ENCODE measurements at places on chromosomes 6 and 20.
A peak's percentile ranks its signal among the peaks of the same experiment; 100 is the strongest.

GRCh38 chr6:115131709-115132490 lies 789.1 kb upstream of the HS3ST5 start:
- no peak for DNase-seq

DNA sequence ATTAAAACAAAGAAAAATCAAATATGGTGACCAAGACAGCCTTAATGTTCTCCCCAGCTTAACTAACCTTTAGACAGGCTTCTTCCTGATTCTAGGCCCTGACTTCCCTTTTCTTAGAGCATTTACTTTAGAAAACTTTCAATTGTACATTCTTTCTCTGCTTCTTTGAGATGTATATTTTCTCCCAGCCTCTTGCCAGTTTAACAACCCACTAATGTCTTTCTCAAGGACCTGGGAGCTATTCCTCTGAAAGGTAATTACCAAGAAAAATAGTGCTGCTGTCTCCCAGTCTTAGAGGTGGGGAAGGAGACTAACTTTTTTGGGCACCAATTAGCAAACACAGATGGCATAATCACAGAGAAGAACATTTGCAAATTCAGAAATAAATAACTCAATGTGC lies 62.8 kb upstream of the KCNQ5 start:
- DNase-seq = no peak

DNA sequence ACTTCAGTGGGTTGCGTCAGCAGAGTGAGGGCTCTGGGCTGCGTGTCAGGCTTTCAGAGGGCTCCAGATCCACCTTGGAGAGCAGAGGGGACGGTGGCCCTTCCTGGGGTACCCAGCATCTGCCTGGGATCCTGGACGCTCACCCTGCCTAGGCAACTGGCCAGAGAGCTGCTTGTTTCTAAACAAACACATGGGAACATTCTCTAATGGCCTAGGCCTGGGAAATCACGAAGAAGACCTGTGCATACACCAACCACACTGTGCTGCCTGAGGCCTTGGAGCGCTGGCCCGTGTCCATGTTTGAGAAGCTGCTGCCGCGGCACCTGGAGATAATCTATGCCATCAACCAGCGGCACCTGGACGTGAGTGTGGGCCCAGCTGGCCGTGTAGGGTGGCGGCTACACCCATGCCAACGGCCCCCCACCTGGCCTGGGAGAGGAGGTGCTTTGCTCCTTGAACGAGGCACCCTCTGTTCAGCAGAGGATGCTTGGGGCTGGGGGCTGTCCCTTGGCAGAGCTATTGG lies 32.2 kb downstream of the PYGB start:
- DNase-seq = no peak

GRCh38 chr20:18056174-18057100 lies 1.3 kb downstream of the OVOL2 start:
- DNase-seq = no peak

DNA sequence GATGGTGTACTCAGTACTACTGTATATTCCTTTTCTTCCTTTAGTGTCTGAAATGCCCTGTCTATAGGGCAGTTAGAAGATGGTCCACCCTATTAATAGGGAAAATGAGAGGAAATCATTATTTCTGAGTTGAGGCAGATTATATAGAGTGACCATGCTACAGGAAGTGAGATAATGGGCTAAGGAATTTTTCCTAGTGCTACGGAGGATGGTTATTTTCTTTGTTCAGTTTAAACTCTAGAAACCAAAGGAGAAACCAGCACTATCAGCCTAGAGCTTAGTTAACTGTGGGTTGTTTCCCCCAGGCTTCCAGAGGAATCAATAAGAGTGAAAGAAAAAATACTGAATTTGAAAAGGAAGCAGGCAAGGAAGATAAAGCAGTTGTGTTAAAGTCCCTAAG lies 474 bp downstream of the TSBP1 start:
- no peak for DNase-seq

- DNase-seq = no peak
These were observed 225.5 kb downstream of the BMP7 start for GRCh38 chr20:57040924-57041323.

- DNase-seq = no peak
These were observed 301.2 kb upstream of the BMP2 start for GRCh38 chr20:6466075-6466810.

- no peak for DNase-seq
These were observed at the start of gene PLTP for GRCh38 chr20:45911486-45912343. Gene PLTP, minus strand, starts transcription at chr20:45912155. Its CDS starts 703 bp downstream, at chr20:45911452.

GRCh38 chr6:149890629-149891045 lies 7.3 kb downstream of the RAET1E start:
- DNase-seq = no peak

- peak; percentile 44 for DNase-seq
These were observed 75.2 kb upstream of the GLP1R start for GRCh38 chr6:38973178-38974057.

DNA sequence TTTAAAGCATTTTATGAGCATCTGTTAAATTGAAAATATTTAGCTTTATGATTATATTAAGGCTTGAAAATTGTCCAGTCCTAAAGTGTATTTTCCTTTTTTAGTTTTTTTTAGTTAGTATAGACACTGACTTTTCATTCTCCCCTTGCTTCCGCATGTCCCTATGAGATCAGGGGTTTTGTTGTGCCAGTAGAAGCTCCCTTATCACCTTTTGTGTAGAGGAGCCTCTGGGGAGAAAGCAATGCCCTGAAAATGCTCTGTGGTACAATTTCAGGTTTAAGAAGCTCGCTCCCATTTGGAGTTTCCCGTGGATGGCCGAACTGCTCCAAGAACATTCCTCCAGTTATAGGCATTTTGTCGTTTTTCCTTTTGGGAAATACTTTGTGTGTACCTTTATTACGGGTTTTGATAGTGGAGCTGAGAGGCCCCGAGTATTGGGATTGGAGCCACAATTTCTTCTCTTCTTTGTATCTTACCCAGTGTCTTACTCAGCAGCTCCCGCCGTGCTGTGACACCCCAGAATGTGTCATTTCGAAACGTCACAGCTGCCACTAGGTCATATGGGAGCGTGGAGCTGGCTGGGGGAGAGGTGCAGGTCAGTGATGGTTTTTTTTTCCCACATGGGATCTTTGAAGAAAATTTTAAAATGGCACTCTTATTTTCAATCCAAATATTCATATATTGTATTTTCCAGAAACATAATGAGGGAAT lies 49.9 kb downstream of the RPRD1B start:
- no peak for DNase-seq

GRCh38 chr6:170099387-170099786 lies 191.5 kb downstream of the DLL1 start:
- no peak for DNase-seq

GRCh38 chr20:57012691-57013090 lies 253.8 kb downstream of the BMP7 start:
- DNase-seq = no peak

- DNase-seq = no peak
These were observed 32.5 kb downstream of the NT5E start for GRCh38 chr6:85482206-85482904.

- DNase-seq = no peak
These were observed 18.1 kb upstream of the CALHM6 start for GRCh38 chr6:116443105-116443504.

DNA sequence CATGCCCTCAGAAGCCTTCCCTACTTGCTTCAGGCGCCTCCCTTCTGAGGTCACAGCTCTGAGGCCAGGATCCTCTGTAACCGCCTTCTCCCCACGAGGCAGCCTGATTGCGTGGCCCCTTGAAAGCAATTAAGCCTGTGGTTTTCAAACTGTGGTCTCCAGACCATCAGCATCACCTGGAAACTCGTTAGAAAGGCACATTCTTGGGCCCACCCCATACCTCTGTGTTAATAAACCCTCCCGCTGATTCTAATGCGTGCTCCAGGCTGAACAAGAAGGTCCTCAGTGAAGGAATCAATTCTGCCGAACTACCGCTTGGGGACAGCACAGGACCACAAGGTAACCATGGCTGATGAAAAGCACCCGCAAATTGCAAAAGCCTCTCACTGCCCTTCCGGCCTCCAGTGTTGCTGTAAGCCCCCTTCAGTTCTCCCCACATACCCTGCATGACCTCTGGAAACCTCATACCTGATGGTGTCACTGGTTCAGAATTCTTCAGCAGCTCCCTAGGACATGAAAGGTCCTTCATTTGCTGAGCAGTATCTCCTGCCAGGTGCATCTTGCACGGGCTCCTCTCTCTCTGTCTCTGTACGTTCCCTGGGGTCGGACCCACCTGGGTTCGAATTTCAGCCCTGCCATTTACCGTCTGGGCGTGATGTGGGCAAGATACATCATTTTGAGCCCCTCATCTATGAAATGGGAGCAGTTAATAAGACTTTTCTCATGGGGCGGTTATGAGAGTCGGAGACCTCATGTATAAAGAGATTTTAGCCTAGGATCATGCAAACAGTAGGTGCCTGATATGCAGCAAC lies 93.3 kb upstream of the RNF24 start:
- DNase-seq = peak; percentile 85

DNA sequence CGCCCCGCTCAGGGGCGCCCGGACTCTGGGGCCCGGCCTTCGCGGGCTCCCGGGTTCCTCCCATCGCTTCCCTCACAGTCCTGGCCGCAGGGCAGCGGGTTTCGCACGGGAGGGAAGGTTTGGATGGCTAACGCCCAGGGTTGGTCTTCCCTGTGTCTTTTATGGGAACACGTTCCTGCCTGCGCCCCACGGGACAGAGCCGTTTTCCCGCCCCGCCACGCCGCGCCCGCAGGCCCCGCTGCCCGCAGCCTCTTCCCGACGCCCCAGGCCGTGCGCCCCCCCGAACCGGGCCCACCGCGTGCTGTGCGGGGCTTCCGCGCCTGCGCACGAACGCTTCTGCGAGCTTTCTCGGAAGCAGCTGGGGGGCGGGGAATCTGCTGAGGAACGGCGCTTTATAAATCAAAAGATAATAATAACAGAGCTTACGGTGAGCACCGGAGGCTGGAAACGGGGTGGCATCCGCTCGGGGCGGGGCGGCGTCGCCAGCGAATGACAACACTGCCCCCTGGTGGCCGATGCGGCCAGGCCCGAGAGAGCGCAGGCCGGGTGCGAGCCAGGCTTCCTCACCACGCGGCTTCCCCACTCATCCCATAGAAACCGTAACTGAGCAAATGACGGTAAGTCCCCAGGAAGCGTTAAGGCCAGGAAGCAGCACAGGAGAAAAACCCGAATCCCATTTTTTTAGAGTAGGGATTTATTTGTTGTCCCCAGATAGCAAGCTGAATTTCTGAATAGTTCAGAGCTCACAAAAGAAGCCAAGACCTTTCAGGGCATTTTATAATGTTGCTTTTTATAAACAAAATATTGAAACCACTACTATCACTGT lies 116.4 kb downstream of the MYLK4 start:
- peak; percentile 82 for DNase-seq

DNA sequence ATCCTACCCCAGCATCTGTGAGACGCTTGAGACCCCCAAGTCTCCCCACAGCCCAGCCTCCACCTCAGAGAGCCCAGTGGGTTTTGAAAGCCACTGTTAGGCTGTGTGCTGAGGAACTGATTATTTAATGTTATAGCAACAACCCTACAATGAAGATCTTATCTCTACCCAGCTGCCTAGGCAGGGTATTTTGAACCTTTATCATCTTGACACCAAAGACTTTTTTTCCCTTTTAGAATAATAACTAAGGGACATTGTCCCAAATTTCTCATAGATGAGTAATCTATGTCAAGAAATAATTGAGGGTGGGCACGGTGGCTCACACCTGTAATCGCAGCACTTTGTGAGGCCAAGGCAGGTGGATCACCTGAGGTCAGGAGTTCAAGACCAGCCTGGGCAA lies 26.2 kb downstream of the HM13 start:
- DNase-seq = no peak

DNA sequence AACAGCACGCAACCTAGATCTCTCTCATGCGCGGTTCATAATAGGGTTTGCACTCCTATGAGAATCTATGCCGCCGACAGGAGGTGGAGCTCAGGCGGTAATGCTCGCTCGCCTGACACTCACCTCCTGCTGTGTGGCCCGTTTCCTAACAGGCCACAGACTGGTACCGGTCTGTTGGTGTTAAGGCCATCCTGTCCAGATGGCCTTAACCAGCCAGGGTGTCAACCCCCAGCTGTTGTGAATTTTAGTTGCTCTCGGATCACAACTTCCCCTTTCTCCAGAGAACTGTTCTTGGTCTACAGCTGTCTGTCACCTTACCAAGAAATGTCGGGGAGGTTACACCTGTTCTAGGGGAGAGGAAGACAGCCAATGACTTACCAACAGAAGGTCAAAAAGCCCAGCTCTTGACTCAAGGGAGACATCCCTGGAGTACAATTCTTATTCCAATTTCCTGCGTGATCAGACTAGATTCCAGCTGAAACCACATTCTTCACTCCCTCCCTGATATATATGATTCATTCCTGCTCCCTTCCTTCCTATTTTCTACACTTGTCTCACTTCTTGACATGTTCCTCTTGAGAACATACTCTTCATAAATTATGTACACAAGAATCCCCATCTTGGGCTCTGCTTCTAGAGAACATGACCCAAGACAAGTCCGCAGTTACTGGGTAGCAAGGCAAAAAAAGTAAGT lies 23.1 kb upstream of the DNAAF9 start:
- peak; percentile 86 for DNase-seq

DNA sequence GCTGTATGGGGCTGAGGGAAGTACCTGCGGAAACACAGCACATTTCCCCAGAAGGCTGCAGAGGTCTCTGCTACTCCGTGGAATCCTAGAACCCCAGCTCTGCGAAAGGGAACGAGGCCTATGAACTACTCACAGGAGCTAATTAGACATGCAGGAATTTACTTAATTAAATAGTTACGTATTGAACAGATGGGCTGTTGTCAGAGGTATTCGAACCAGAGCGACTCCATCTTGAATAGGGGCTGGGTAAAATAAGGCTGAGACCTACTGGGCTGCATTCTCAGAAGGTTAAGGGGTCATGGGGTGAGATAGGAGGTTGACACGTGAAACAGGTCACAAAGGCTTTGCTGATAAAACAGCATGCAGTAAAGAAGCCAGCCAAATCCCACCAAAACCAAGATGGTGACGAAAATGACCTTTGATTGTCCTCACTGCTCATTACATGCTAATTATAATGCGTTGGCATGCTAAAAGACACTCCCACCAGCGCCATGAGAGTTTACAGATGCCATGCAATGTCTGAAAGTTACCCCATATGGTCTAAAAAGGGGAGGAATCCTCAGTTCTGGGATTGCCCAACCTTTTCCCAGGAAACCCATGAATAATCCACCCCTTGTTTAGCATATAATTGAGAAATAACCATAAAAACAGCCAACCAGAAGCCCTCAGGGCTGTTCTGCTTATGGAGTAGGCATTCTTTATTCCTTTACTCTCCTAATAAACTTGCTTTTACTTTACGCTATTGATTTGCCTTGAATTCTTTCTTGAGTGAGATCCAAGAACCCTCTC lies 14.7 kb upstream of the SSTR4 start:
- DNase-seq = no peak

GRCh38 chr6:158038291-158039177 lies 56.9 kb downstream of the SYNJ2 start:
- DNase-seq = no peak

- no peak for DNase-seq
These were observed 315.4 kb upstream of the SASH1 start for GRCh38 chr6:148027201-148027600.

GRCh38 chr6:14707276-14707675 lies 538.6 kb upstream of the JARID2 start:
- no peak for DNase-seq

Measured in HL-60 (cell line).